ENCODE measurements at places on chromosomes 7 and 10.

- peak; percentile 57 for DNase-seq
Measured at GRCh38 chr10:7407368-7408290, 3.2 kb downstream of the SFMBT2 start.

- no peak for DNase-seq
Measured at GRCh38 chr7:108592646-108593201, 23.1 kb downstream of the DNAJB9 start.

DNA sequence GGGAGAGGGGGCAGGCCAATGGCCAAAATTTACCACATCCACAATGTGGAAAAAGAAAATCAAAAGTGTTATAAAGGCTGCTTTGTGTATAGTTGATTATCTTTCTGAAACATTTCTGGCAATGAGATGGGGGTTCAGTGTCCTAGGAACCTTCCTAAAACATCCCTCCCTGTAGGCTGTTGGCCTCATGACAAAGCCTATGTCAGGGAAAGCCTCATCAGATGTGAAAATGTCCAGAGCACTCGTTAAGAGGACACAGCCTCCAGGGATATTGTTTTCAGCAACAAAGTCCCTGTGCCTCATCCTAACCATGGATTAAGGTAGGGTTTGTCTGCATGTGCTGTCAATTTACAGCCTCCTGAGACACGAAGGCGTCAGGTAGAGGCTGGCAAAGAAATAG, 17.0 kb downstream of the SUN3 start:
- no peak for DNase-seq

GRCh38 chr10:63128443-63128842, 4.7 kb upstream of the NRBF2 start:
- DNase-seq = no peak

GRCh38 chr7:51315393-51316261, 982 bp downstream of the COBL start:
- DNase-seq = no peak

GRCh38 chr10:78494179-78494578, 460.5 kb downstream of the RPS24 start:
- DNase-seq = no peak

DNA sequence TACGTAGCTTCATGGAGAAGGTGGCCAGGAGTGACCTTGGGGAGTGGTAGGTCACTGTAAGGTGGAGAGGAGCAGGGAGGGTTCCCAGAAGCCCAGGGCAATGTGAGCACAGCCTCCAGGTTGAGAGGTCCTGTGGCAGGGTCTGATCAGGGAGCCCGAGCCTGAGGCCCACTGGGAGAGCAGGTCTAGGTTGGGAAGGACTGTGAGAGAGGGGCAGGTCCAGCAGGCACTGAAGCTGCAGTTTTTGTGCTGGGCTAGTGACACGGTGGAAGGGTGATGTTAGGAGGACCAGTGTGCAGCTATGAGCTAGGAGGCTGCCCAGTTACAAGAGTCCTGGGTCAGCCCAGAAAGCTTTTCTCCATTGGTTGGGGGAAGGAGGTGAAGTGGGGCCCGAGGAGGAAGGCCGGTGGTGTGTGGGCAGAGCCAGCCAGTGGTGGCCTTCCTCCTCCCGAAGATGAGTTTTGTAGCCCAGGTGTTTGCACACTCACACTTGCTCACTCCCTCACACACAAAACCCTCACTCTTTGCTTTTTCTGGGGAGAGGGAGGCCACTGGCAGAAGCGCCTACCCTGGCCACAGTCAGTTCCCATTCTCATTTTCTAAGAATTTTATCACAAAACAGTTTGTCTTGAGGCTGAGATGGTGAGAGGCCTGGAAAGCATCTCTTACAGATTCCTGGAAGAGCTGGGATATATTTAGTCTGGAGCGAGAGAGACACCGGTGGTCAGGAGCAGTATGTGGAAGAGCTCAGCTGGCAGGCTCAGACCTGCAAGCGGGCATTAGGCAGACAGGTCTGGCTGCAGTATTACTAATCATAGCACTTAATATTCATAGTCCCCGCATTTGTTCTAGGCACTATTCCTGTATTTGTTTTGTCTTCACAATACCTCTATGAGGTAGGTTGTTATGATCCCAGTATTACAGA, 57.1 kb downstream of the ZNF467 start:
- no peak for DNase-seq

- DNase-seq = no peak
Measured at GRCh38 chr7:131103997-131104396, 223.7 kb upstream of the MKLN1 start.

GRCh38 chr10:126933116-126933515, 27.9 kb downstream of the DOCK1 start:
- no peak for DNase-seq

- no peak for DNase-seq
Measured at GRCh38 chr10:71693377-71693776, 26.2 kb downstream of the C10orf105 start.

GRCh38 chr7:128381161-128381821, 19.8 kb upstream of the PRRT4 start:
- DNase-seq = no peak

DNA sequence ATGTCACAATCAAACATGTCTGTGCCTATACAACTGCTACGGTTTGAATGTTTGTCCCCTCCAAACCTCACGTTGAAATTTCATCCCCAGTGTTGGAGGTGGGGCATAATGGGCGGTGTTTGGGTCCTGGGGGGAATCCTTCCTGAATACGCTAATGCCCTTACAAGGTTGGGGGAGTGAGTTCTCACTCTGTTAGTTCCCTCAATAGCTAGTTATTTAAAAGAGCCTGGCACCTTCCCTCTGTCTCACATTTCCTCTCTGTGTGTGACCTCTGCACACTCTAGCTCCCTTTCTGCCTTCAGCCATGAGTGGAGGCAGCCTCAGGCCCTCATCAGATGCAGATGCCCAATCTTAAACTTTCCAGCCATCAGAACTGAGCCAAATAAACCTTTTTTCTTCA, 129.5 kb downstream of the GRM8 start:
- DNase-seq = no peak

DNA sequence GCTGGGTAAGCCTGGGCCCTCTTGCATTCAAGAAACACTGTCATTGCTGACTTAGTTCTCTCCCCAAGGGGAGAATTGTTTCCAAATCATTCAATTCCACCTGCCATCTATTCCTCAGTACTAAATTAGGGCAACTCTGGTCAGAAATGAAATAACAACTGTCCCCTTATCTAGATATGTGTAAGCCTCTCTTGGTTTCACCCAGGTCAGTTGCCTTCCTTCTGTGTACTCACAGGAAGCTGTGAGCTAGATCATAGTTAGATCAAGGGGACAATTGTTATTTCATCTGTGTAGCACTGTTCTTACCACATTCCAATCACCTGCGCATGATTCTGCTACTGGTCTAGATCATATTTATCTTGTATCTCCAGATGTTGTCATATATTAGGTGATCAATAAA, 483.0 kb upstream of the SORCS1 start:
- no peak for DNase-seq

DNA sequence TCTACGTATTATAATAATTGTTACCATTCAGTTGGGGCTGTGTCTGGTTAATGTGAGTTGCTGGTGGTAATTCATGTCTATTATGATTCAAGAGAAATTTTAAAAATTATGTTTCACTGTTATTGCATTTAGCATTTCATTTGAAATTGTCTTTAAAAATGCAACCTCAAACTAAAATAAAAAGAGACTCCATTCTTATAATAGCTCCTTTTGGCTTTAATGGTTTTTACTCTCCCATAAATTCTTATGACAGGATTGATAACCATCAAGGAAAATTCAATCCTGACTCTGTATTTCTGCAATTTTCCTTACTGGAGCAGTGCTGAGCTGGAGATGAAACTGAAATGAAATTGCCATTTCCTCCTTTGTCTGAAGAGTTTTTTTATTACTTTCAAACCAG, 262.7 kb downstream of the REEP3 start:
- DNase-seq = no peak

DNA sequence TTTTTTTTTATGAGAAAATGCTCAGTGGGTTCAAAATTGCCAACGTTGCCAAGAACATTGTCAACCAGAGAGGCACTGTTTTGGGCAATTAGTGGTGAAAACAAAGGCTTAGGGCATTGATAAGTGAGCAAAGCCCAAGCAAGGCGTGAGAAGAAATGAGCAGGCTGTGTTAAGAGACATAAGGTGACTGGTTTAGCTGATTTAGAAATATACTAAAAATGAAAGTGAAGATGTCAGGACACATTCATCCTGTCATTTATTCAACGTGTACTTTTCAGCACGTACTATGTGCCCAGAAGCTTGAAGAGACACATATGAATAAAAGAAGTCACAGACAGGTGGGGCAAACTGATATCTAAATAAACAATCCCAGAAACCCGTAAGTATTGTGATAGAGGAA, 31.8 kb downstream of the AOAH start:
- DNase-seq = no peak

DNA sequence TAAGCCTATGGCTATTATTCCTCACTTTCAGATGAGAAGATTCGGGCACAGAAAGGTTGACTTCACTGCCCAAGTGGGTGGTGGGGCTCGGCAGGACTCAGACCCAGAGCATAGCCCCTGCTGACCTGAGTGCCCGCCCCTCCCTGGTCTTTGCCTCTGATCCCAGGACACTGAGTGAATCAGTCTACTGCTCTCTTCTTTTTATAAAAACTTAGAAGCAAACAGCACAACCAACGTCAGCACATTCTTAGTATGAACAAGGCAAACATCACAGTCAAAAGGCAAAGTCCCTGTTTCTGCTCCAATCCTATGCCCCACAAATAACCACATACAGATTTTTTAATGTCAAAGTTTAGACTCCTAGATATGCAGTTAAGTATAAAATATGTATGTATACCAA, 237.8 kb downstream of the ZMYND11 start:
- DNase-seq = no peak

- DNase-seq = peak; percentile 71
Measured at GRCh38 chr10:114876602-114877300, 55.2 kb downstream of the FHIP2A start.

DNA sequence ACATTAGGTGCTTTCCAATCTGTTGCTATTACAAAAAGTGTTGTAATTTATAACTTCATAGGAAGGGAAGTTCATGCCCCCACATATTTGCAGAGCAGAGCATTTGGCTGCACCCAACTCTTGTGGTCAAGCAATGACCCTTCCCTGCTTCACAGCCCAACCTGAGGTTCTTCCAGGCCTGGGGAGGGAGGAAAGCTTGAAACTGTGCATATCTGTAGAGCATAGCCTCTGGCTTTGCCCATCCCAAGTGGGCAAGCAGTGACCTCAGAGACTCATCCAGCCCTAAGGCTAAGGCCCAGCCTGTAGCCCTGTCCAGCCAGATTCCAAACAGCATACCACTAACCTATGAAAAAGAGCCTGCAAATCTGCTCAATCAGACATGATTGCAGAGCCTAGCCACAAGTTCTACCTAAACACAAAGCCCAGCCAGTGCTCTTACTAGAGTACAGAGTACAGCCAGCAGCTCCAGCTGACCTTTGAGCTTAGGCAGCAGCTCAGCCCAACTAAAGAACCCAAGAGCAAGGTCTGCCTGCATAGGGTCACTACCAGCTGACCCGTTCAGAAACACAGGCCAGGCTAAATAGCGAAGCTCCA, 14.4 kb upstream of the GSTK1 start:
- DNase-seq = no peak

GRCh38 chr7:2301511-2301863, 12.8 kb downstream of the SNX8 start:
- no peak for DNase-seq

DNA sequence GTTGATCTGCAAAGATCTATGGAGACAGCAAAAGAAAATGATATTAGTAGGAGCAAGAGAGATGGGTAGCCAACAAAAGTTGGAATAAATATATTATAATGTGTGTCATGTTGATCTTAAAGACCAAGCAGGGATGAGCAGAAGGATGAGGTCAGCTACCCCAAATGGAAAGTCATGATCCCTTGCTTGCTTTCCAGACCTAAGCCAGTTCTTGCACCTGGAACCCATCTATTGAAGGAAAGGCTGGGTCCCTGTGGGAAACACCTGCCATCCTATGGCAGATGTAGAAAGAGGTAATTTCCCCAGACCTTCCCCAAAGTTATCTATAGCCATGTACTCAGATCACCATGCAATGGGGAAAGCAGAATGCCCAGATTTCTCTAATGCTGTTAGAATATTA, 52.5 kb downstream of the LYZL2 start:
- DNase-seq = no peak

- DNase-seq = no peak
Measured at GRCh38 chr7:24932815-24933214, 47.2 kb downstream of the OSBPL3 start.

DNA sequence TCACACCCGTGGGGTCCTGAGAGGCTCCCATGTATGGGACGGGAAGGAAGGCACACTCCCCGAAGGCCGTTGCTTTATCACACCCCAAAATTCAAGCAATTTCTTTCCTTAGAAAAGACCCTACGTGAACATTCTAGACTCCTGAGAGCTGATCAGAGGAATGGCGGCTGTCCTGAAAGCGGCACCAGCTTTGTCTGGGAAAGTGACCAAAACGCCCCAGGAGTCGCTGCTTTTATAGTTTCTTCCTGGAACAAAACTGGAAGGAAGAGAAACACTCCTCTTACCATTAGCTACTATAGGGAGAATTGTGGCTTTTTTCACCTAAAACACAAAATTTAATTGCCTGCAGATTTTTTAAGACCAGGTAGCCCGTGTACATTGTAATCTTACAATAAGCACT, 261.8 kb upstream of the RNF32 start:
- DNase-seq = no peak

GRCh38 chr10:127906548-127907377, at the start of gene PTPRE:
PTPRE (plus strand) TSS chr10:127907103; CDS start chr10:128040882, 133,779 bp downstream.
- peak; percentile 58 for DNase-seq

- DNase-seq = no peak
Measured at GRCh38 chr10:117425974-117426566, 50.8 kb upstream of the PDZD8 start.

GRCh38 chr7:32500922-32501341, 5.6 kb downstream of the AVL9 start:
- no peak for DNase-seq

Data from activated CD8-positive, alpha-beta memory T cell treated with anti-CD3 and anti-CD28 coated beads, Interleukin-2, amount 10 ng/mL, durations not matched to agents 7 days and 5 days (primary cell).